ENCODE measurements at places on chromosomes 6 and 20. TPM values are rescaled to one million over a fixed set of nuclear protein-coding genes. Genes with fewer than 3 reads are reported as not detected.

Gene TRAPPC3L
- total RNA-seq = 0.40 TPM

Gene DNAJC5
- 47.3 TPM for total RNA-seq

Gene CHRNA4
- 1.8 TPM for total RNA-seq

Gene PTPRT
- 0.10 TPM for total RNA-seq

Gene FOXS1
- total RNA-seq = 1.3 TPM

Gene HLA-DMA
- 20.0 TPM for total RNA-seq

Gene PRSS35
- 0.12 TPM for total RNA-seq

Gene TSBP1
- not detected for total RNA-seq

Gene HAO1
- not detected for total RNA-seq

Gene C6orf141
- 0.32 TPM for total RNA-seq

Gene ADAT2
- 1.9 TPM for total RNA-seq

Gene CGA
- 0.59 TPM for total RNA-seq

Gene TPX2
- 0.72 TPM for total RNA-seq

Gene BPIFB2
- not detected for total RNA-seq

Gene HLA-DQB1
- total RNA-seq = 4.4 TPM

Gene PRDM13
- not detected for total RNA-seq

Gene ECT2L
- total RNA-seq = 0.37 TPM

Gene CDSN
- total RNA-seq = not detected

Gene PTK6
- total RNA-seq = not detected

Gene HMGCLL1
- 1.3 TPM for total RNA-seq

Gene MCM3
- total RNA-seq = 21.8 TPM

Gene OPN5
- total RNA-seq = 0.17 TPM

Gene WFDC12
- not detected for total RNA-seq

Gene PHIP
- 17.3 TPM for total RNA-seq

Gene VSX1
- not detected for total RNA-seq

Gene FAM209B
- not detected for total RNA-seq

Gene HTR1B
- total RNA-seq = not detected

Gene MLIP
- 436 TPM for total RNA-seq

All from left ventricle myocardium superior (tissue), 1 donor.